Stimulated activated CD4-positive, alpha-beta T cell treated with anti-CD3 and anti-CD28 coated beads, Interleukin-12 subunit alpha, Interleukin-12 subunit beta, amount 100 ng/mL, for 24 hours (primary cell): ENCODE measurements at places on chromosomes 5 and 9.

DNA sequence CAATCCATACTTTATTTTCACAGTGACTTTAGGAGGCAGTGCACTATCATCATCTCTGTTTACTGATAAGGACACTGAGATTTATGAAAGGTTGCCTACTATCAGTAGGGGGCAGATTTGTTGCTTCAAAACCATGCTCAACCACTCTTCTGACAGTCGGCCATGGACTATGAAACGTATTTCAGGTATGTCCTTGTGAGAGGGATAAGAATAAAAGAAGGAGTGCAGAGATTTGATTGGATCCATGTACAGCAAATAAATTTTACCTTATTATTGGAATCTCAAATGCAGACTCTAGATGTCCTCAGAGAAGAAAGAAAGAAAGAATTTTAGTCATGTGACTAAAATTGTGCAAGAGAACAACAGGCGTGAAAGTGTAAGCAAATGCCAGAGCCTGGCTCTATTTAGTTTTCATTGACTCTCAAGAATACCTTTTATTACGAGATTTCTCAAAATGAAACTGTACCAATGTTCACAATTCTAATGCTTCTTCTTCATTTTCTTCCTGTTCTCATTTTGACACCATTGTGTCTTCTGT, 296.6 kb upstream of the RASA1 start:
- DNase-seq = no peak

GRCh38 chr5:160119905-160120266, 636 bp upstream of the PWWP2A start:
- DNase-seq = no peak

DNA sequence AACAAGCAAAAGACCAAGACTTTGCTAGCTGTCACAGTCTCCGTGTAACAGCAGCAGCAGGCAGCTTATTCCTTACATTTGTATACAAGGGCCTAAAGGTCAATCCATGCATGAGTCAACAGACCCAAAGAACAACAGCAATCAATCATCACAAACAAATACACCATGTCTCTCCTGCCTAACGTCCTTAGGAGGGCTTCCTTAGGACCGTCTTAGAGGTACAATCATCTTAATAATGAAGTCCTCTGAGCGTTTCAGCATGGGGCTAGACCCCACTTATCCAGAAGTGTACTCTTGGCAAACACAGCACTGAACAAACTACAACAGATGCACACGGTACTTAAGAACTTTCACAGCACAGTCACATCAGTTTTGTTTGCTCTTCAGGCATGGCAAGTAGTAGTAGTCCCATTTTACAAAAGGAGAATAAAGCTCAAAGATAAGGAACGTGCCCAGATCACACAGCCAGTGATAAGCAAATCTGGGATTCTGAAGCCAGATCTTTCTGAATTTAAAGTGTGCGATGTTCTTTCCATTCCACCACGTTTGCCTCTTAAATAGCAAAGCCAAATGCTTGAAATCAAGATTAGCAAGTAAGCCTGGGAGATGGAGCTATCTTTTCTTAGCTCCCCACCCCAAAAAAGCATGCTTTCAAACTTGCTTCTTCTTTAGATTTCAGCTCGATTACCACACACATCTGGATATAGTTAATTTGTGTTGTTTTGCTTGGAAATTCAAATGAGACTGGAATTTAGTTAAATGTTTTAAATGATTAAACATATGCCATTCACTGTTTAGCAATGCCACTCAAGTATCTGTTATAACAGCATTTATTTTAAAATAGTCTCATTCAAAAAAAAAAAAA, 24.2 kb downstream of the PSMB7 start:
- no peak for DNase-seq

DNA sequence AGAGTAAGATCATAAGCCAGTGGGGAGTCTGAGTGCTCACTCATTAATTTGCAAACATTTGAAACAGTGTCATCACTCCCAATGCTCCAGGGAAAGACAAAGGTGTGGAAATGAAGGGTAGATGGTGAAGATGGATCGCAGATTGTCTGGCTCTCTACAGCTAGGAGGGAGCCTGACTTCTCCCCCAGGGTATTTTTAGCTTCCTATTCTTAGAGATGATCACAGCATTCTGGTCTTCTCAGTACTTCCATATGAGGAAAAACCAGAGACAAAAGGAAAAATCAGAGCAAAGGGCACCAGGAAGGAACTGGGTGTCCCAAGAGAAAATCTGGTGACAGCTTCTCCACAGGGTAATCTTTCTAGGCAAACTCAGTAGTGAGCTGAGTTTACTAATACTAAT, 401.9 kb upstream of the GRIA1 start:
- no peak for DNase-seq

- DNase-seq = no peak
Observed at GRCh38 chr9:37639841-37640240, 10.9 kb upstream of the FRMPD1 start.

DNA sequence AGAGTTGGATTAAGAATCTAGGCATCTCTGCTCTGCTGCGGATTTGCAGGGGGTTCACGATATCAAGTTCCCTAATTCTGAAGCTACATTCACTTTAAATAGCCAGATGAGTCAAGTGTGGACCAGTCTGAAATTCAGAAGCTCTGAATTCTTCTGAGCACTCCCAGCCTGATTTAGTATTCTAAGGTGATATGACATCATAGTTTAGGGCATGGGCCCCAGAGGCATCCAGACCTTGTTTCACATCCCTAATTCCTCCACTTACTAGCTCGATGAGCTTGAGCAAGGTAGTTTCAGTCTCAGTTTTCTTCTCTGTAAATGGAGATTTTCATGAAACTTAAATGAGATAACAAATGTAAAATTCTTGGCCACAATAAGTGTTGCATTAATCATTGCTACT, 65.2 kb downstream of the TMEM167A start:
- DNase-seq = no peak
